ENCODE measurements at places on chromosomes 2 and 18. TPM values are rescaled to one million over a fixed set of nuclear protein-coding genes. Genes with fewer than 3 reads are reported as not detected.

- no peak for DNase-seq
These were observed 47.3 kb downstream of the QPCT start for GRCh38 chr2:37391711-37392110.

DNA sequence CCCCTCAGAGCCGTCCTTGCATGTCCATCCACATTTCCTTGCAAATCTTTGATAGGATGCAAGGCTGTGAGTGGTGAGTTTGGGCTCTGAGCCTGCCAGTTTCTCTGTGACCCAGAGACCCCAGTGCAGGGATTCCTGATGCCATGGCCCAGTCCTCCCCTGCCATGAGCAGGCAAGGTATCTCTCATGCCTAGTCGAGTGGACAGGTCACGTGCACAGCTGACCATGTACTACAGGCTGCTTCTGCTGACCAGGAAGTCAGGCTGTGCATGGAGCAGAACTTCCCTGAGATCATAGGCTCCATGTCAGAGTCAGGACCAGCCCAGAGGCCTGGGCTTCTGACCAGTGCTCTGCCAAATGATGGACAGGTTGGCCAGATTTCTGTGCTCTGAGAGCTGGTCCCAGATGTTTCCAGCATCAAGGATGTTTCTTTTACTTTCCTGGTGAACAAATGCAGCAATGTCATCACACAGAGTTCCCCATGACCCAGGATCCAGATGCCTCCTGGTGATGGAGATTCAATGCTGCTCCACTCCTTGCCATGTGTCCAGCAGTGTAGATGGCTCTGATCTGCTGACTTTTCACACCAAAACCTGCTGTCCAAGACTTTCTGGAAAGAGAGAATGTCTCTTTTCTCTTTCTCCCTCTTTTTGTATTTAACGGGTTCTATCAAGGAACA lies 321.6 kb upstream of the HS6ST1 start:
- DNase-seq, result no peak

RFTN2 gene
- 0.58 TPM for total RNA-seq

DNA sequence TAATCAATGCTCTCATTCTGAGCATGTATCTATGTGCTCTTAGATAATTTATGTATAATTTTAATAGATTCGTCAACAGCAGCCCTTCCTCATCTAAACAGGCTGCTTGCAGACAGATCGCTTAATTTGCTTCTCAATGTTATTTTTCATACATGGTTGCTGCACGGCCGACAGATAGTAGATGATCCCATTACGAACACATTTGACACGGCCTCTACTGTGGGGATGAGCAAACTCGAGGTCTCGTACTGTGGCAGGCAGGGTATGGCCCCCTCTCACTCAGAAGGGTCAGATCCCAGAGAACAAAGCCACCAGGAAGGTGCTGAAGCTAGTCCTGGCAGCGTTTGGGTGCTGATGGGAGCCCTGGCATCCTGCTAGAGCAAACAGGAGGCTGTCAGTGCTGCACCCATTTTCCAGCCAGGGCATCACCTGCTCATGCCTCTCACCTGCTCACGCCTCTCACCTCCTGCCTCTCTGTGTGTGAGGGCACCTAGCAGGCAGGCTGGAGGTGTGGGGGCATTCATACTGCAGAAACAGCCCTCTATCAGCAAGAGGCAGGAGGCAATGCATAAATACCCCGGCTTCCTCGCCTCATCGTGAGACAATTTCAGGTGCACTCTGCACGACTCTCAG lies 80.0 kb downstream of the KLHL29 start:
- no peak for DNase-seq

DNA sequence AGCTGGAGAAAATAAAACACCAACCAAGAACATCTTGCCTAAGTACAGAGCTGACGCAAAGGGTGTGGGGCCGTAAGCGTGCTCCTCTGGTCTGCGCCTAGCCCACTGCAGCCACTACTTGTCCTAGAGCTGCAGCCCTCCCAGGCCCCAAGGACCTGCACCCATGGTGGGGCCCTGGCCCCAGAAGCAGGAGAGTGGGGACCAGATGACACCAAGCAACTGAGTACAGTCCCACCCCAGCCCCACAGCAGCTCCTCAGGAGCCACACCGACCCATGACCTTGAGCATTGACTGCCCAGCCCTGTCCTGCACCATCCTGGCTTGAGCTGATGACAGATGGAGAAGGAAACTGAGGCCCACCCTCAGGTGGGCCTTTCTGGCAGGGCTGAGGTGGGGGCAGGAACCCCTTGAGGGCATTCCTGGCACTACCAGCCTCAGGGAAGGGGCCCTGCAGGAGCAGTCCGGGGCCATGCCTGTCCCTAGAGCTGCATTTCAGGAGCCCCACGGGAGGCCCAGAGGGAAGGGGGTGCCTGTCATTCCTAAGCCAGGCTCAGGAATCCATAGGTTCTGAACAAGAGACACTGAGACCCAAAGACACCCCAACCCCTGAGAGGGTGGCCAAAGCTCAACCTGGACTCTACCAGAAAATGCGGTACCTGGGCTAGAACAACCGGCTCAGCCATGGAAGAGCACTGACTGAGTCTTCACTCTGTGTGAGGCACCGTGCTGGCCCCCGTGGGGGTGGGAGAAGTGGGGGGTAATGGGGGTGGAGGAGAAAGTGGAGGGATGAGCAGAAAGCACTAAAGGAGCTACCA lies 4.9 kb downstream of the KIF1A start:
- no peak for DNase-seq

SERPINB5 gene
- total RNA-seq, result 3.9 TPM

TUBB8B gene
- total RNA-seq, result not detected

- no peak for DNase-seq
These were observed 39.8 kb upstream of the NXPH2 start for GRCh38 chr2:138819964-138820363.

ITGA4 gene
- 40.4 TPM for total RNA-seq
